CD4-positive, alpha-beta T cell treated with Interleukin-6 at 100 ng/mL for 8 hours (primary cell): ENCODE measurements at places on chromosomes 4 and X.

GRCh38 chrX:108167211-108167872 lies 75.8 kb downstream of the ATG4A start:
- no peak for DNase-seq

- no peak for DNase-seq
Measured at GRCh38 chr4:163866728-163867315, 372.3 kb downstream of the TMA16 start.

DNA sequence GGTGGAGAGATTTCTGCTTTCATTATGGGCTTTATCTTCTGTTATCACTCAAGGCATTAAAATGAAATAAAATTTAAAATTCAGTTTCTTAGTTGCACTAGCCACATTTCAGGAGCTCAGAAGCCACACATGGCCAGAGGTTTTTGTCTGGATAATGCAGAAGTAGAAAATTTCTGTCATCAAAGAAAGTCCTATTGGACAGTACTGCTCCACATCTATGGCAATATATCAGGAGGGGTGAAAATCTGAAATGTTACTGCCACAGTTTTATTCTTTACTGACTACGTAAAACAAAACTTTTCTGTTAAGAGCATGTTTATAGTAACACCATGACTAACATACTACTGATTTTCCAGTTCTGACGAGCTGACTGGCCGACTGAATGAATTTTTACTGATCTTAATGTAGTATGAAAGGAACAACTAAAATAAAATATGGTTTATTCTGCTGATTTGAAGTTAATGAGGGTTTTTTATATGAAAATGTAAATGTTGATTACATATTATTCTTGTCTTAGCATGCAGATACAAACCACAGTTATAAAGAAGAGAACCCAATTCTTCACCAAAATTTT lies 264.0 kb upstream of the HAND2 start:
- no peak for DNase-seq

DNA sequence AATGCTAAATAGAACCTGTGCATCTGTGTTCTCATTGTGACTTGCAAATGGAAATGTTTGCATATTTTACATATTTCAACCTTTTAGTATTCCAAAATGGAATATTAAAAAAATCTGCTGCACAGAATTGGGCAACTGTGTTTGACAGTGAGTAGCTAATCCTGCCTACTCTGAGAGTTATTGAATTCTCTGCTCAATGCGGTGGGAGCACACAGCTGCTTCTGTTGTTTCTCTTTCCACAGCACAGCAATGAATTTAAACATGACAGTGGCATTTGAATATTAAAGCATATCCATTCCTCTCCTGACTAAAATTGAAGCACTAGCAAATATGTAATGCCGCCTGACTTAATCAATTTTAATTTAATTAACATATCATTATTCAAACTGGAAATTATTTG lies 366.6 kb downstream of the GASK1B start:
- DNase-seq = no peak

GRCh38 chr4:1826531-1827350 lies 29.2 kb downstream of the LETM1 start:
- no peak for DNase-seq

- DNase-seq = peak; percentile 77
Measured at GRCh38 chr4:15231265-15232091, 196.4 kb upstream of the C1QTNF7 start.

- DNase-seq = no peak
Measured at GRCh38 chrX:135213200-135213844, 38.5 kb upstream of the ETDA start.

DNA sequence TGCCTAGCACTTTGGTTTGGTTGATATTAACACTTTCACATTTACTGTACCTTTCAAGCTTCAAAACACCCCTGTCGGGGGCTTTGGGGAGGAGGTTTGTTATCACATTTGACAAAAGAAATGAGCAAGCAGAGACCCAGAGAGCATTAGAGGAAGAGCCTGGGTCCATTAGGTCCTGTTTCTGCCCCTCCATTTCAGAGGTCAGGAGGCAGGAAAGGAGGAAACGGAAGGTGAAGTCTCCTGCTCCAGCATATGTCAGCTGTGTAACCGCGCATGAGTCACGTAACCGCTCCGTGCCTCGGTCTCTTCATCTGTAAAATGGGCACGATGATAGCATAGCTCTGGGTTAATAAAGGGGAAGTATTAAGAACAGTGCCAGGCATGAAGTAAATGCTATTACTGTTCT lies 201.9 kb upstream of the BCOR start:
- peak; percentile 8 for DNase-seq

GRCh38 chr4:2887343-2887742 lies 43.7 kb downstream of the ADD1 start:
- DNase-seq = no peak

DNA sequence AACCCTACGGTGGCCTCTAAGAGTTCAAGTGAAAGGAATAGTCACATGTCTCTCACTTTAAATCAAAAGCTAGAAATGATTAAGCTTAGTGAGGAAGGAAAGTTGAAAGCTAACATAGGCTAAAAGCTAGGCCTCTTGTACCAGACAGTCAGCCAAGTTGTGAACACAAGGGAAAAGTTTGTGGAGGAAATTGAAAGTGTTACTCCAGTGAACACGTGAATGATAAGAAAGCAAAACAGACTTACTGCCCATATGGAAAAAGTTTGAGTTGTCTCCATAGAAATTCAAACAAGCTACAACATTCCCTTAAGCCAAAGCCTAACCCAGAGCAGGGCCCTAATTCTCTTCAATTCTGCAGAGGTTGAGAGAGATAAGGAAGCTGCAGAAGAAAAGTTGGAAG lies 51.5 kb upstream of the RAB9B start:
- no peak for DNase-seq

- no peak for DNase-seq
Measured at GRCh38 chr4:116015062-116015461, 901.6 kb upstream of the NDST4 start.

- DNase-seq = no peak
Measured at GRCh38 chr4:155712846-155713245, 46.0 kb upstream of the GUCY1B1 start.

GRCh38 chrX:12360383-12360782 lies 222.1 kb downstream of the FRMPD4 start:
- DNase-seq = no peak

- DNase-seq = no peak
Measured at GRCh38 chr4:110071466-110071865, 126.9 kb downstream of the ELOVL6 start.

- no peak for DNase-seq
Measured at GRCh38 chr4:148676344-148676743, 234.1 kb upstream of the NR3C2 start.

GRCh38 chr4:139207873-139208403 lies 30.9 kb upstream of the ELF2 start:
- no peak for DNase-seq

- no peak for DNase-seq
Measured at GRCh38 chrX:147846676-147847075, 65.0 kb upstream of the FMR1 start.

DNA sequence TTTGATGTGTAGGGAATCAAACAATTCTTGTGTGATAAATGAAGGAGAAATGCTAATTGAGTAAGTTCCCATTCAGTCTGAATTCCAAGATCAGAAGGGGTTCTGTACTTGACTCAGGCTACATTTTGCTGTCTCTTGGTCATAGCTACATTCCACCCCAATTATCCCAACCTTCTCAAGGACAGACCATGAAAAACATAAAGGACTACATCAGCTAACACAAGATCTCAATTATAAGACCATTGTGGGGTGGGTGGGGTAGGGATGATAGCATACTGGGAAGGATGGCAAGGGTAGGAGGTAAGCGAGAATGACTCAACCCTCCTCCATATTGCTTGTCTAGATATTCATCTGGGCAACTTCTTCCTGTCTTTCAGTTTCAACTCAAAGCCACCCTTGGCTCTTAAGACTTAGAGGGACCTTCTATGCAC lies 87.4 kb upstream of the ETNPPL start:
- no peak for DNase-seq

DNA sequence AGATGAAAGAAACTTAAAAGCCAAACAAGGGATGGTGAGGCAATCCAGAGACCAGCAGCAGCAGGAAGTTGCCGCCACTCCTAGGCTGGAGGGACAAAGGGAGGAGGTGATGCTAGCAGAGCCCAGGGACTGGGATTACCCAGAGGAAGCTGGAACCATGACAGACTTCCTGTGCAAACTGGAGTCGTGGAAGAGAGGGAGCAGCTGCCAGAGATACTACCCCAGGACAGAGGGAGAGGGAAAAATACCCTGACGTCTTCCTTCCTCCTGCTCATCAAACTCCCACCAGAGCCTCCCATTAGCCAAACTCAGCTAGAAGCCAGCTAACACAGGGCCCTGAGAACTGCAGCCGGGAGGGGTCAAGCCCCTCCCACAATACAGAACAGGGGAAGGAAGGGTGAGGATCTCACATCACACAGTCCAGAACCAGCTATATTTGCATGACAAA lies 101.2 kb upstream of the KLF3 start:
- DNase-seq = no peak

DNA sequence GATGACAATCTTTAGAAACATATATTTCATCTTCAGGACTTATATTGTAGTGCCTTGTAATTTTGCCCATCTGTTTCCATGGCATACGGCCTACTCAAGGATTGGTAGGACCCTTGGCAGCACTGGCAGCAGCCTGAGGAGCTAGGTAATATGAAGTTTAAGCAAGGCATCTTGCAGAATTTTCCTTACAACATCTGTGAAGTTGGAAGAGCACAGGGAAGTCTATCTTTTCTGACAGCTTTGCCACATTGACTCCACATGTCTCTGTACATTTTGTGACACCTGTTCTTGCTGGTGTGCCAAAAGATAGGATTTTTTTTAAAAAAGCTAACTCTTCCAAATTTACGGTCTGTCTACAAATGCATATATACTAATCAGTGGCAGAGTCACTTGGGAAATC lies 1235.2 kb downstream of the PCDH7 start:
- DNase-seq = no peak

GRCh38 chr4:3716631-3717235 lies 49.5 kb upstream of the ADRA2C start:
- no peak for DNase-seq

- no peak for DNase-seq
Measured at GRCh38 chr4:185394568-185395237, 1.0 kb downstream of the LRP2BP start.

DNA sequence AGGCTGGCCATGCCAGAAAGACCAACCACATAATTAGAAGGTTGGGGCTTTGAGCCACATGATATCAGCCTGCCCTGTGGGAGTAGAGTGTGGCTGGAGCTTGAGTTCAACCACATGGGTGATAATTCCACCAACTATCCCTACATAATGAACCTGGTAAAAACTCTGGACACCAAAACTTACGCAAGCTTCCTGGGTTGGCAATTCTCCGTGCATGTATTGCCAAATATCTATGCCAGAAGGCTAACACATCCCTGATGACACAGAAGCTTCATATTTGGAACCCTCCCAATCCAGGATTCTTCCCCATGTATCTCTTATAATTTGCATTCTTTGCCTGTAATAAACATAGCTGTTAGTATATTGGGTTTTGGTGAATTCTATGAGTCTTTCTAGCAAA lies 68.2 kb downstream of the FUNDC1 start:
- no peak for DNase-seq
